ENCODE measurements at places on chromosomes 5 and 9. TPM values are rescaled to one million over a fixed set of nuclear protein-coding genes. Genes with fewer than 3 reads are reported as not detected.

GRCh38 chr9:127075624-127076372 is 46.6 kb downstream of the ANGPTL2 start:
- no peak for DNase-seq

DNA sequence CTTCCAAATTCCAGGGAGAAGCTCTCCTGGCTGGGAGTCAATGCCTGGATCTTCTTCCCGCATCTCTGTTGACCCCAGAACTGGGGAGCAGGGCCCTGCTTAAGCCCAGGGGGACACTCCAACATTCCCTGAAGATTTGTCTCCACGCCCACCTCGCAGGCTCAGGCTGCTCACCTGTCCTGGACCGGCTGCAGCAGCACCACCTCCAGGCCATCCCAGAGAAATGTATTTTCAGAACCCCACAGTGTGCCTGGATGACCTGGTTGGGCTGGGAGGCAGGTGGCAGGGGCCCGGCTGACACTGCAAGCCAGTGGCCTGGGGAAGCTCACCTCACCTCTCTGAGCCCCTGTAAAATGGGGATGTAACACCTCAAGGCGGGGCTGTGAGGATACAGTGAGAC is 27.1 kb upstream of the ZBTB43 start:
- DNase-seq: no peak

DNA sequence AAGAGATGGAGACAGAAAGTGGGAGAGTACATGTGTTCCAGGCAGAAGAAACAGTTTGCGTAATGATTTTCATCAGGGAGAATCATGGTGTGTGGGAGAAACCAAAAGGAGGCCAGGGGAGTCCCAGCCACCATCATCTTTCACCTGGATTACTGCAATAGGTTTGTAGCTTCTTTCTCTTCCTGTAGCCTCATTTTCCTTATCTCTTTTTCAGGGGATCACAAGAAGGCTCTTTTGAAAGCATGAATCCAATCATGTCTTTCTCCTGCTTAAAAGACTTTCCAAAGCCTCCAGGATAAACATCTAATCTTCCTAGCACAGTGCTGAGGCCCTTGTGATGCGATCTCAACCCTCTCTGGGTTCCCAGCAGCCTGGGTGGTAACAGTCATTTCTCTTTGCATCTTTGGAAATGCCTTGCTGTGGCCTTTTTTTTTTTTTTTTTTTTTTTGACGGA is 10.3 kb upstream of the GPBP1 start:
- DNase-seq: no peak

DNA sequence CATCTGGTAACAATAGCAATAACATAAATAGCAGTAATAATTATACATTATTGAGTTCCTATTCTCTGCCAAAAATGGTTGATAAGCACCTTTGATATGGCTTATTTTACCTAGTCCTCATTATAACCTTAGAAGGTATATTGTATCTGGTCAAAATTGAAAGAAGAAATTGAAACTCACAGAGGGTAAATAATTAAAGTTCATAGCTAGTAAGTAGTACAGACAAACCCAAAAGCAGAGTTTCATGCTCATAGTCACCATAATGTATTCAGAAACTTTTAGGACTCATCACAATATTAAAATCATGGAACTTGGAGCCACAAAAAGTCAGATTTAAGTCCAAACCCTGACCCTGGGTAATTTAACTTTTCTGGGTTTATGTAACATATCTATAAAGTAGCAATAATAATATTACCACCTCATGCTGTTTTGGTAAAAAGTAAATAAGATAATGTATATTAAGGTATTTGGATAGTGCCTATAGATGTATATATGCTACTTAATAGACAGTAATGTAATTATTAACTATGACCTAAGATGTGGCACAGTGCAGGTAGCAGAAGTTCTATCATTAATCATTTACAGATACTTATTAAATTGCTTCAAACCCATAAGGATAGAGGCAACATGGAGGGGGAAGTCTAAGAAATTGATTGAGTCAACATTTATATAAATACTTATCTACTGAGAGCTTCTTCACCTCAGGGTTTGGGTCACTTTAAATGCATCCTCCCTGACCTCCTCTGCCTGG is 32.4 kb downstream of the STK32A start:
- DNase-seq: no peak

GRCh38 chr5:52024359-52024758 is 641.1 kb downstream of the ISL1 start:
- no peak for DNase-seq

- DNase-seq: no peak
These were observed 33.2 kb downstream of the SHB start for GRCh38 chr9:38035873-38036272.

- DNase-seq: no peak
These were observed 290.2 kb upstream of the POU5F2 start for GRCh38 chr5:94031631-94032030.

DNA sequence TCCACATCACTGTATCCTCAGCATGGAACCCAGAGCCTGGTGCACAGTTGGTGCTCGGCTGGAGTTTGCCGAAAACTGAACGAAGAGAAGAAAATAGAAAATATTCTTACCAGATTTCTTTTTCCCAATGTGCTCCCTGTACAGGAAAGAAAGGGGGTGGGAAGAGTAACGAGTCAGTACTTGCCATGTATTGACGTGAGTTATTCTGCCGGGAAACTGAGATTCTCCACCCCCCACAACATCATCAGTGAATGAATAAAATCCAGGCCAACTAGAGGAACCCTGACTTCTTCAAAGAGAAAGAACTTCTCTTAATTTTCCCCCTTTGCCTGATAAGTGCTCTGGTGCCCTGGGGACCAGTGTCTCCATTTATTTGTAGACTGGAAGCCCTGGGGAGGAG is 80.6 kb downstream of the SH3PXD2B start:
- DNase-seq: no peak

GRCh38 chr5:14818931-14819790 is 52.4 kb downstream of the ANKH start:
- no peak for DNase-seq

GRCh38 chr9:34610434-34611206 is 1.3 kb downstream of the RPP25L start:
- no peak for DNase-seq

- no peak for DNase-seq
These were observed 4.5 kb upstream of the FXN start for GRCh38 chr9:69030851-69031645.

- DNase-seq: no peak
These were observed 2.3 kb upstream of the POMT1 start for GRCh38 chr9:131500377-131500776.

GRCh38 chr9:113506090-113506589 is 42.6 kb downstream of the RGS3 start:
- DNase-seq: no peak

DNA sequence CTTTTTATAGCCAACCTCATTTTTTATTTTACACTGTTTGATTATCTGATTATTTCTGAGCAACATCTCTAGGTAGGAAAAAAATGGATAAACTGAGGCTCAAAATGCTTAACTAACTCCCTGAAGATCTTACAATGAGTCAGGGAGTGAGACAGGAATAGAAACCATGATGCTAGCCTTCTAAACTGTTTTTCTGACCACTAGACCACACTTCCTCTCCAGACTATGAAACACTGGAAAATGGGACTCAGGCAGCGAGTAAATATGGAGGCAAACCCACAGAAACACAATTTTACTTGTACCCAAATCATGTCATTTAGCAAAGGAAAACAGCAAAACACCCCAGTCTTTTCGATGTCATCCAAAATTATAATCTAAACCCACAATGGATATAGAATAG is 129.9 kb upstream of the ANKH start:
- DNase-seq: no peak

DNA sequence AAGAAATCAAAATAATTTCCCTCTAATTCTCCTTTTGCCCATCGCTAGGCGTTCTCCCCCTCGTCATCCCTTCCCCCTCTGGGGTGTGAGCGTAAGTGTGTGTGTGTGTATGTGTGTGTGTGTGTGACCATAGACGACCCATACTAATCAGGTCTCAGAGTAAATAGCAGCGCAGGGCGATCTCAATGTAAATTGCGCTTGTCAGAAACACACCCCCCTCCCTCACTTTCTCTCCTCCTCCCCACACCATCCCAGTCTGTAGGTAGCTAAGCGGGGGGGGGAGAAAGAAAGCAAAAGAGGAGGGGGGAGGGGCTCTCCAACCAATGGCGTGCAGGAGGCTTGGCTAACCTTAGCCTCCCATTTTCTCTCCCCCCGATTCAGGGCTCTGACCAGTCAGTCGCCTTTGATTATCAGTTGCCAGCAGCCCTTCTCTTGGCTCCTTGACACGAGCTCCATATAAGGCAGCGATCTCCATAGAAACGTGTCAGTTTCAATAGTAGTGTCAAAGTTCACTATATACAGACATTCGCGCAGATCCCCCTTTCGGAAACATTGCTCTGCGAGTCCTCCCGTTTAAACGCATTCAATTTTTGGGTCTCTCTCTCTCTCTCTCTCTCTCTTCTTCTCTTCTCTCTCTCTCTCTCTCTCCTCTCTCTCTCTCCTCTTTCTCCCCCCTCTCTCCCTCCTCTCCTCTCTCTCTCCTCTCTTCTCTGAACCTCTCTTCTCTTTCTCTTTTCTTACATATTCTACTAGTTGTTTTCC is at the start of gene NR2F1:
Gene NR2F1 (plus strand): TSS at position 546 of the 762 bp plus-strand sequence. CDS start 1,802 bp downstream, outside the sequence.
- DNase-seq: peak; percentile 95

DNA sequence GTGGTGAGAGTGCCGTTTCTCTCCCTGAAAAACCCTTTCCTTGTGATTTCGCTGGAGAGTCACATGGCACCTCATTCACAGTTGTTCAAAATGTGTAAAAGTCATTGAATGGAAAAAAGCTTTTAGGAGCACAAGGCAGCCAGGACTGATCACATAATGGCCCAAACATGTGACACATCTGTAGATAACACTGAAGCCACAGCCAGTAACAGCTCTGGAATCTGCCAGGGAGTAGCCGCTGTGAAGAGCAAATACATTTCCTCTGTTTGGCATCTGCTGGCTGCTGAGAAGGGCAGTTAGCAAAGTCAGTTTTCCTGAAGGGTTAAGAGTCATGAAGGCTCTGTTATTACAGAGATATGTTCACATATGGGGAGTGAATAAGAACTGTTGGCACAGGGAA is 271.8 kb downstream of the NNT start:
- DNase-seq: no peak

GRCh38 chr5:169296419-169297143 is 4.4 kb downstream of the SLIT3 start:
- DNase-seq: no peak

DNA sequence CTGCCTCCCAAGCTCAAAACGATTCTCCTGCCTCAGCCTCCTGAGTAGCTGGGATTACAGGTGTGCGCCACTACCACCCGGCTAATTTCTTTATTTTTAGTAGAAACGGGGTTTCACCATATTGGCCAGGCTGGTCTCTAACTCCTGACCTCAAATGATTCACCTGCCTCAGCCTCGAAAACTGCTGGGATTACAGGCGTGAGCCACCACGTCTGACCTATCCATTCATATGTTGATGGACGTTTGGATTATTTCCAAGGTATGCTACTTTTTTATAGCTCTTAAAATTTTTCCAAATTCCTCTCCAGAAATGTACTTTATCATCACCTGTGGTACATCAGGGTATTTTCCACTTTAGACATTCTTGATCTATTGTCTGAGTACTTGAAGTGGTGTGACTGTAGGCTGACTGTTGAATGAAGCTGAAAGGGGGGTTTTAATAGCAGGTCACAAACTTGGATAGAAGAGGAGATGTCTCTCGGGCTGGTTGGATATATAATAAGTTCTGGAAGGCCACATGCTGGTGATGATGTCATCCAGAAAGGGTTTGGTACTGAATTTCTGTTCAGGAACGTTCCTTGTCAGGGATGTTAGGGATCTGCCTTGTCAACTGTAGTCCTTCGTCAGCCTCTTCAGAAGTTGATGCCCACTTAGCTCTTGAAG is 7.4 kb downstream of the CTNNA1 start:
- DNase-seq: no peak

- peak; percentile 24 for DNase-seq
These were observed 19.1 kb downstream of the TNFSF8 start for GRCh38 chr9:114911167-114911821.

DNA sequence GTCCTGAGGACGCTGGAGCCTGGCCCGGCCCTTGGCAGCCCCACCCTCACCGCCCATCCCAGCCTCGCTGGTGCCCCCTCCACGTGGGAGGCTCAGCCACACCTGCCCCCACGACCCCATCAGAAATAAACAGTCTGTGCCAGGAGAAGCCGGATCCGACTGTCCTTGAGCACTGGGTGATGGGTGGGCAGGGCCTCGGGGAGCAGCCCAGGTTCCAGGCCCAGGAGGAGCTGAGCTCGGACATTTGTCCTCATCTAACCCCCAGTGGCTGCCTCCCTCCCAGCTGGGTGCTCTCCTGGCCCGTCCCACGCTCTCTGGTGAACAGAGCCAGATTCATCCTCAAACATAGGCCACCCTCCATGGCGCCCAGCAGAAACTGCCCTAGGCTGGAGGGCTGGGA is 4.6 kb upstream of the PTGDS start:
- no peak for DNase-seq

- DNase-seq: no peak
These were observed 326.9 kb downstream of the SLIT3 start for GRCh38 chr5:168974082-168974481.

DNA sequence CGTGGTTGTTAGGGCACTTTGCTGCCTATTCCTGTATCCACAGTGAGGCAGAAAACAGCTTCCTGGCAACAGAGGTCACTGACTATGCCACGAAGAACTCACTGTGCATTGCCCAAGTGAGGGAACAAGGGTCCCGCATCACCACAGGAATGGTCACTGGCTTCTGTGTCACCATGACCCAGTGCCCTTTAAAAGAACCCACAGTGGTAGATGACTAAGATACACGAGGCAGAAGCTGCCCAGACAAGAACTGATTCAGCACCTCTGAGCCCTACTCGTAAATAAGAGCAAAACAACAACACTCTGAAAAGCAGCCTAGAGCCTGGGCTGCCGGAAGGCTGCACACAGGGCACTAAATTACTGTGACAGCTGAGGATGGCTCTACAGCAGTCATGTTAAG is 236.6 kb upstream of the RASEF start:
- no peak for DNase-seq

DNA sequence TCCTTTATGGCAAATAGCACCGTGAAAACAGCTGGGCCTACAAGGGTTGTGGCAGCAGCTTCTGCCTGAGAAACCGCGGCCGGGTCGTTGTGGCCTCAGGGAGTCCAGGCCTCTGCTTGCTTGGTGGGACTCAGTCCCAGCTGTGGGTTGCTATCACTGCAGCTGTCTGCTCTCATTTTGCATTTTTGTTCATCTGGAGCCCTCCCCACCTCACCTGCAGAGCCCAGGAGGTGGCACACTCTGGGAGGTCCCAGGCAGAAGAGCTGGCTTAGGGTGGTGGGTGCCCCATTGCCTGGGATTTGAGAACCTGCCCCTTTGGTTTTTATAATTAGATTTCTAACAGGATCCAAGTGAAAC is 138.4 kb downstream of the GADD45G start:
- no peak for DNase-seq

GRCh38 chr9:114487607-114488300 is 17.5 kb downstream of the WHRN start:
- DNase-seq: no peak

The CEL gene
- polyA plus RNA-seq: 5.6 TPM

The CLK4 gene
- polyA plus RNA-seq: 71.1 TPM

The CRHBP gene
- 24.2 TPM for polyA plus RNA-seq

The SPINK4 gene
- polyA plus RNA-seq: not detected

The FOXD4L3 gene
- polyA plus RNA-seq: not detected

The IQGAP2 gene
- polyA plus RNA-seq: 67.6 TPM

The OLFML2A gene
- 23.1 TPM for polyA plus RNA-seq

The KCNMB1 gene
- 1.0 TPM for polyA plus RNA-seq

The ZDHHC11B gene
- 7.7 TPM for polyA plus RNA-seq

The ARL14EPL gene
- polyA plus RNA-seq: not detected

The ELAVL2 gene
- 3.9 TPM for polyA plus RNA-seq

The ABO gene
- polyA plus RNA-seq: 19.7 TPM

The AGXT2 gene
- polyA plus RNA-seq: 45.7 TPM

The COL15A1 gene
- 36.1 TPM for polyA plus RNA-seq

The TAF1L gene
- polyA plus RNA-seq: 0.08 TPM

The SH3PXD2B gene
- polyA plus RNA-seq: 63.9 TPM

The PRDM9 gene
- polyA plus RNA-seq: not detected
